Activated T-helper 1 cell treated with anti-CD3 and anti-CD28 coated beads, Interleukin-12 subunit alpha, Interleukin-12 subunit beta, Interleukin-2, Interleukin-4 antibody, amounts not matched to agents 30 ng/mL and 10 ng/mL and 1 ng/mL, durations not matched to agents 14 hours and 24 hours and 36 hours (primary cell): ENCODE measurements at places on chromosomes 16 and 17. TPM values are rescaled to one million over a fixed set of nuclear protein-coding genes. Genes with fewer than 3 reads are reported as not detected.

KAT8 gene
- 55.4 and 58.2 TPM in 2 replicates for total RNA-seq

COL1A1 gene
- 1.2 and 2.0 TPM in 2 replicates for total RNA-seq

CACNA1G gene
- 0.05 and 0.07 TPM in 2 replicates for total RNA-seq

KIF18B gene
- 41.4 and 42.8 TPM in 2 replicates for total RNA-seq

ADAD2 gene
- not detected in 2 replicates for total RNA-seq

TOM1L2 gene
- 9.3 and 10.2 TPM in 2 replicates for total RNA-seq

GRCh38 chr16:54628796-54629625 is 301.7 kb upstream of the IRX5 start:
- H3K4me3 ChIP-seq = no peak overlapping the region
- no peaks in the 10 kb centered on the region for H3K27me3 ChIP-seq
- no peak overlapping the region for H3K27ac ChIP-seq
- DNase-seq = no peak

DNA sequence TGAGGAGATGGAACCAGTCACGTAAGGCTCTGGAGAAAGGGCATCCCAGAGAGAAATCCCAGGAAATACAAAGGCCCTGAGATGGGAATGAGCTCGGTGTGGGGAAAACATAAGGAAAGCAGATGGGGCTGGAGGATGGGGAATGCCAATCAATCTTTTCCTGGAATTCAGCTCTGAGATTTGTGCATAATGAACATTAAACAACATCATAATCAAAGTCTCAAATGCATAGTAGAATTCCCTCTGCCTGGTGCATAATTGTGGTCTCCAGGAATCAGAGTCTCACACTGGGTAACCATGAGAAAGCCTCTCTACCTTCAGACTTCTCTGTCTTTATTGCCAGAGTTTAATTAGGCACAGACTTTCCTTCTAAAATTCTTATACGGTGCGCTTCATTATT is 30.8 kb downstream of the OTOA start:
- no peak overlapping the region for H3K4me3 ChIP-seq
- H3K36me3 ChIP-seq = no peaks in the 10 kb centered on the region
- no peak for DNase-seq
- peaks cover 7% of the 10 kb centered on the region for H3K27me3 ChIP-seq
- H3K4me1 ChIP-seq = no peaks in the 10 kb centered on the region
- no peak overlapping the region for H3K27ac ChIP-seq

GRCh38 chr16:87642491-87642890 is 40.2 kb downstream of the JPH3 start:
- no peaks in the 10 kb centered on the region for H3K4me1 ChIP-seq
- no peak overlapping the region for H3K4me3 ChIP-seq
- peaks cover 4% of the 10 kb centered on the region for H3K27me3 ChIP-seq
- no peak for DNase-seq
- H3K27ac ChIP-seq = no peak overlapping the region

DNA sequence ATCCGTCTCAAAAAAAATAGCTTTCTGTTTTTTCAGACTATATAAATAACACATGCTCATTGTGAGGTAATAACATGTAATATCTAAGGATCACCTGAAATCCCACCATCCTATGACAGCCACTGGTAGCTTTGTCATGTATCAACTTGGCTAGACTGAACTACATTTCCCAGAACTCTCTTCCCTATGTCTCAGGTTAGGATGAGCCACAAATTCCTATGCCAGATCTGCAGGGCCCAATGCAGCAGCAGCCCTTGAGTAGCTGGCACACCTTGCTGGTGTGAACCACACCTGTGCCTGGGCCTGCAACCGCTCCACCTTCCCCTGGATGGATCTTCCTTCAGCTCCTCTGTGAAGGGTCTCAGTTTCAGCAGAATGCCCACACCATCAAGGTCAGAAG is 28.1 kb downstream of the OGFOD1 start:
- no peak overlapping the region for H3K27ac ChIP-seq
- no peak overlapping the region for H3K4me3 ChIP-seq
- no peaks in the 10 kb centered on the region for H3K27me3 ChIP-seq
- DNase-seq = no peak
- peaks cover 38% of the 10 kb centered on the region for H3K36me3 ChIP-seq

DNA sequence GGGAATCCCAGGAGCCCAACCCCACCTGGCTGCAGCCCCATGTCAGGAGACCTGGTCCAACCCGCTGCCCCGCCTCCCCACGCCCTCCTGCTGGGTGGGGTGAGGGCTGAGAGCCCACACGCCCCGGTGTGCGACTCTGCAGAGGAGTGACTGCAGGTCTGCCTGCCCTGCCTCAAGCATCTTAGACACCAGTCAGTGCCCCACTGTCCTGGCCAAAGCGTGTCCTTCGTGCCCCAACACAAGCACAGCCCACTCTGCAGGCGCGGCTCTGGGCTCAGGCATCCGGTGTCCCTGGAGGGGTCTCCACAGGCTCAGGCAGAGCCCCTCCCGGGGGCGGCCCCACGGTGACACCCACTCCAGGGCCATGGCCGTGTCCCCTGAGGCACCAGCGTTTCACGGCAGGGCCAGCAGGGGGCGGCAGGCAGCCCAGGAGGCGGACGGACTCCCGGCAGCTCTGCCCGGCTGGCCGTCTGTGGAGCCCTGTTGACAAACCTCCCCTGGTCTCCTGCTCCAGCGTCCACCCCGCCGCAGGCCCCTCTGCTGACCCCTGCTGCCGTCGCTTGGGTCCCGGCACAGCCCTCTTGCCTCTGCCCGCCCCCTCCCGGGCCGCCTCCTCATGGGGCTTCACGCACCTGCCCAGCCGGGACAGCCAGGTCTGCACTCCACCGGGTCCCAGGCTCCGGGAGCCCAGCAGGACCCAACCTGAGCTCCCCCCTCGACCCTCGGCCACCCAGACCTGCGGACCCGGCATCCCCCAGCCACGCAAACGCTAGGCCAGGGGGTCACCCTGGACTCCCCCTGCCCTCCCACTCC is 8.6 kb upstream of the UBE2I start:
- no peak overlapping the region for H3K4me3 ChIP-seq
- no peaks in the 10 kb centered on the region for H3K36me3 ChIP-seq
- no peak overlapping the region for H3K27ac ChIP-seq
- DNase-seq = peak; percentile 73
- peaks cover 3% of the 10 kb centered on the region for H3K27me3 ChIP-seq

- no peaks in the 10 kb centered on the region for H3K4me1 ChIP-seq
- H3K27me3 ChIP-seq = peaks cover 4% of the 10 kb centered on the region
- no peak for DNase-seq
These were observed 15.6 kb downstream of the PMP22 start for GRCh38 chr17:15249487-15249886.

DNA sequence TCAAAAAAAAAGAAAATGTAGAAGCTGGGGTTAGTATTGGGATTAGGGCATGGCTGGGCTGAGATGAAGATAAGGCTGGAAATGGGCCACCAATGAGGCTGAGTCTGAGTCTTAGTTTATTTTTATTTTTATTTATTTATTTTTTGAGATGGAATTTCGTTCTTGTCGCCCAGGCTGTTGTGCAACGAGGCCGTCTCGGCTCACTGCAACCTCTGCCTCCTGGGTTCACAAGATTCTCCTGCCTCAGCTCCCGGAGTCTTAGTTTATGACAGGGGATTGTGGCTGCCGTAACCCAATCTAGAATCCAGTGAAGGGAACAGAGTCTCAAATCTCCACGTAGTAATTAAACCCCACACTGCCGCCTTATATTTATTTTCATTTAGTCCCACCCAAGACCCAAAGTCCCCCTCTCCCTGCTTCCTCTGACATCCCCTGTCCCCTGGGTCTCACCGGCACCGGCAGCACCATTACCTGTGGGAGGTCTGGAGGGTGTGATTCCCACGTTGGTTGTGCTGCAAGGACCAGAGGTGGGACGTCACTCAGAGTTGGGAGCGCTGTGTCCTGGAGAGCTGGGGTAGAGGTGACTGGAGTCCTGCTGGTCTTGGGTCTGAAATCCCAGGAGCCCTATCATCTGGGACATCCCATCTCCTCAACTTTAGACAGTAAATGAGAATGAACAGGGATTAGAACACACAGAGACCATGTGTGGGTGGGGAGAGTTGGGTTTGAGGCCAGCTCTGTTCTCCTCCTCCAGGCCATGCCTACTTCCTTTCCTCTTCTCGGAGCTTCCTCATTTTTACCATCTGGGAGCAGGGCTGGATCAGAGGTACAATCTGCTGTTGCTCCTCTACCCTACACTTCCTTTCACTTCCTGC is at the start of gene CLEC10A:
Gene CLEC10A, minus strand, starts transcription at position 671 of the 875 bp plus-strand sequence. CDS start 1,439 bp downstream, outside the sequence.
- DNase-seq = no peak
- peaks cover 23% of the 10 kb centered on the region for H3K4me1 ChIP-seq
- H3K4me3 ChIP-seq = no peak within 1 kb of the TSS
- no peaks in the 10 kb centered on the region for H3K36me3 ChIP-seq
- H3K27me3 ChIP-seq = peaks cover 20% of the 10 kb centered on the region

DNA sequence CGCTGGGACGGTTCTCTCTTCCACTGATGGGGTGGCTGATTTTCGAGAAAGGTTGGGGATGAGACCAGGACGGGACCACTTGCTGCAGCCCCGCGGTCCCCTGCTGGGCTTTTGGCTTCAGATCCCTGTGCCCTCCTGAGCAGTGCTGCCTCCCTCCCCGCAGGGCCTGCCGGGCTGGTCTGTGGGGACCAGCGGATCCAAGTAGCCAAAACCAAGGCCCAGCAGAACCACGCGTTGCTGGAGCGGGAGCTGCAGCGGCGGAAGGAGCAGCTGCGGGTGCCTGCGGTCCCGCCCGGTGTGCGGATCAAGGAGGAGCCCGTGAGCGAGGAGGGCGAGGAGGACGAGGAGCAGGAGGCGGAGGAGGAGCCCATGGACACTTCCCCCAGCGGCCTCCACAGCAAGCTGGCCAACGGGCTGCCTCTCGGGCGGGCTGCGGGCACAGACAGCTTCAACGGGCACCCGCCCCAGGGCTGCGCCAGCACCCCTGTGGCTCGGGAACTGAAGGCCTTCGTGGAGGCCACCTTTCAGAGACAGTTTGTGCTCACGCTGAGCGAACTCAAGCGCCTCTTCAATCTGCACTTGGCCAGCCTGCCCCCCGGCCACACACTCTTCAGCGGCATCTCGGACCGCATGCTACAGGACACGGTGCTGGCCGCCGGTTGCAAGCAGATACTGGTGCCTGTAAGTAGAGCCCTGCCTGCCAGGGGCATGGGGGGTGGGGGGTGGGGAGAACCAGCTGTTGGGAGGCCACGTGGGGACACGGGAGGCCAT is 28.6 kb downstream of the POLR3E start:
- no peaks in the 10 kb centered on the region for H3K27me3 ChIP-seq
- DNase-seq = no peak
- H3K4me3 ChIP-seq = no peak overlapping the region
- no peak overlapping the region for H3K27ac ChIP-seq
- H3K4me1 ChIP-seq = no peaks in the 10 kb centered on the region
- H3K36me3 ChIP-seq = peaks cover 35% of the 10 kb centered on the region

DNA sequence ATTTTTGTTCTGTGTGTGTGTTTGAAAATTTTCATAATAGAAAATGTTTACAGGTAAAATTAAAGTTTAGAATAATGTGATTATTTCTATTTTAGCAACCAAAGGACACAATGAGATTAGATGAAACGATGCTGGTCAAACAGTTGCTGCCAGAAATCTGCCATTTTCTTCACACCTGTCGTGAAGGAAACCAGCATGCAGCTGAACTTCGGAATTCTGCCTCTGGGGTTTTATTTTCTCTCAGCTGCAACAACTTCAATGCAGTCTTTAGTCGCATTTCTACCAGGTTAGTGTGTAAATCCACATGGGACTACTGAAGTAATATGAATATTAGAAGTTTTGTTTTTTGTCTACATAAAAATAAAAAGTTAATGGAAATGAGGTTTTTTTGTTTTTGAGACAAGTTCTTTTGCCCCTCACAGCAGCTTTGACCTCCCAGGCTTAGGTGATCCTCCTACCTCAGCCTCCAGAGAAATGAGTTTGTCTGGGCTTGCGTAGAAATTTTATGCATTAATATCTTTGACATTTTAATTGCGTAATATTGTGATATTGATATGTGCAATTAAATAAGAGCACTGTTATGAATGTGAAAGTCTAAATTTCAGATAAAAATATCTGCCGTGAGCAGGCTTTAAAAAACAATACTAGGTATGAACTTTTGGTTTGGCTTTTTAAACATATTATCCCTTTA is 68.5 kb downstream of the NF1 start:
- H3K36me3 ChIP-seq = peaks cover 9% of the 10 kb centered on the region
- H3K4me1 ChIP-seq = peaks cover 15% of the 10 kb centered on the region
- no peaks in the 10 kb centered on the region for H3K27me3 ChIP-seq
- H3K4me3 ChIP-seq = no peak overlapping the region
- no peak overlapping the region for H3K27ac ChIP-seq
- DNase-seq = no peak

DNA sequence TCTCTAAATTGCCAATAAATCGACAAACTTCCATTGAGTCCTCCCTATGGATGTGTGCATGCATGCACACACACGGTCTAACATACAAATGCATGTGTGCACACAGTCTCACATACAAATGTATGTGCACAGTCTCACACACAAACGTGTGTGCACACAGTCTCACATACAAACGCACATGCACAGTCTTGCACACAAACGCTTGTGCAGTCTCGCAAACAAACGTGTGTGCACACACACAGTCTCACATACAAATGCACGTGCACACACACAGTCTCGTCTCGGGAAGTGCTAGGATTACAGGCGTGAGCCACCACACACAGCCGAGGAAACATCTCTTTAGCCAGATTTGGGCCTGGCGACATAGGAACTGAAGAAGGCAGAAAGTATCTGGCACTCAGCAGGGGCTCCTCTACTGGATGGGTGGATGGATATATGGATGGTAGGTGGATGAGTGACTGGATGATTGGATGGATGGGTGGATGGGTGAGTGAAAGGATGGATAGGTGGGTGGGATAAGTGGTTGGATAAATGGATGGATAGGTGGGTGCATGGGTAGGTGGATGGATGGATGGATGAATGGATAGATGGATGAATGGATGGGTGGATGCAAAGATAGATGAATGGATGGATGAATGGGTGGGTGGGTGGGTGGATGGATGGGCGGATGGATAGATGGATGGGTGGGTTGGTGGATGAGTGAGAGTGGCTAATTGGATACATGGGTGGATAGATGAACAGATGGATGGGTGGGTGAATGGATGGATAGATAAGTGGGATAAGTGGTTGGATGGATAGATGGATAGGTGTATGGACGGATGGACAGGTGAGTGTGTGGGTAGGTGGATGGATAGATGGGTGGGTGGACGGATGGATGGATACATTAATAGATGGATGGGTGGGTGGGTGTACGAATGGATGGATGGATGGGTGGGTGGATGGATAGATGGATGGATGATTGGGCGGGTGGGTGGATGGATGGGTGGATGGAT is 48.9 kb upstream of the FASN start:
- H3K4me1 ChIP-seq = no peaks in the 10 kb centered on the region
- DNase-seq = no peak
- peaks cover 7% of the 10 kb centered on the region for H3K36me3 ChIP-seq

- DNase-seq = no peak
- H3K36me3 ChIP-seq = no peaks in the 10 kb centered on the region
- peaks cover under 1% of the 10 kb centered on the region for H3K27me3 ChIP-seq
- peak overlapping the region; percentile 99 for H3K27ac ChIP-seq
- peak overlapping the region; percentile 87 for H3K4me3 ChIP-seq
These were observed 2.3 kb downstream of the TMEM107 start for GRCh38 chr17:8173871-8174322.

DNA sequence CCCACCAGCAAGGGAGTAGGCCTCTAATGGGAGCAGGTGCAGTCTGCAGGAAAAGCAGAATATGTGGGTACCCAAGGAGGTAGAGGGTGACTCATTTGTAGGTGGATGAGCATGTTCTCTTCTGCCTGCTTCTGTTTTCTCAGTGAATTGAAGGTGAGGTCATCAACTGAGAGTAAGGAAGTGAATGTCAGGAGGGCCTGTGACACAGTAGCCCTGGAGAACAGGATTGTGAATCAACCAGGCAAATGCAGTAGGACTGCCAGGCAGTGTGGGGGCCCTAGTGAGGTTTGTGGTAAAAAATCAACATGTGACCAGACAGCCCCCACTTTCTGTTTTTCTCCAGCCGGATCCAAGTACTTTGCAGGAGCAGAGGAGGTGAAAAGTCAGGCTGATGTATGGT is 150.5 kb upstream of the SOX9 start:
- no peaks in the 10 kb centered on the region for H3K36me3 ChIP-seq
- DNase-seq = no peak
- no peaks in the 10 kb centered on the region for H3K27me3 ChIP-seq
- H3K4me1 ChIP-seq = no peaks in the 10 kb centered on the region
- H3K27ac ChIP-seq = no peak overlapping the region
